Suppressor macrophage treated with lipopolysaccharide for 1 hour (primary cell): ENCODE measurements at places on chromosomes 11 and 22.

DNA sequence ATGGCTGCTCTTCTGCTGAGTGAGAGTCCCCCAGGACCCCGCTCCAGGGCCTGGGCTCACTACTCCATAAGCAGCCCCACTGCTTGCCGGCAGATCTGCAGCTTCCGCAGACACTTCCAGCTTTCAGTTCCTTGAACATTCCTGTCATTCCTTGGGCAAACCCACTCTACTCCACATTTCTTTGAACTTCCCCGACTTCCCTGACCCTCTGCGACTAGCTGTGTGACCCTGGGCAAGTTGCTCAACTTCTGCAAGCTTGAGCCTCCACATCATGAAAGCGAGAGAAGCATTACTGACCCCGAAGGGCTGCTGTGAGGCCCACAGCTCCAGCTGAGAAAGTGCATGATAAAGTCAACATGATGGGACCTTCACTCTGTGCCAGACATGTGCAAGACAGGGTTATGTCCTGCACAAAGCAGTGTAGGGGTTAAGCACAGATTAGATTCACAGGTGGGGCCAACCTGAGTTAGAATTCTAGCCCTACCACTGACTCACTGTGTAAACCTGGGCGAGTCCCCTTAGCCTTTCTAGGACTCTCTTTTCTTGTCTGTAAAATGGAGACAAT, 51.8 kb downstream of the THAP12 start:
- no peak for DNase-seq

DNA sequence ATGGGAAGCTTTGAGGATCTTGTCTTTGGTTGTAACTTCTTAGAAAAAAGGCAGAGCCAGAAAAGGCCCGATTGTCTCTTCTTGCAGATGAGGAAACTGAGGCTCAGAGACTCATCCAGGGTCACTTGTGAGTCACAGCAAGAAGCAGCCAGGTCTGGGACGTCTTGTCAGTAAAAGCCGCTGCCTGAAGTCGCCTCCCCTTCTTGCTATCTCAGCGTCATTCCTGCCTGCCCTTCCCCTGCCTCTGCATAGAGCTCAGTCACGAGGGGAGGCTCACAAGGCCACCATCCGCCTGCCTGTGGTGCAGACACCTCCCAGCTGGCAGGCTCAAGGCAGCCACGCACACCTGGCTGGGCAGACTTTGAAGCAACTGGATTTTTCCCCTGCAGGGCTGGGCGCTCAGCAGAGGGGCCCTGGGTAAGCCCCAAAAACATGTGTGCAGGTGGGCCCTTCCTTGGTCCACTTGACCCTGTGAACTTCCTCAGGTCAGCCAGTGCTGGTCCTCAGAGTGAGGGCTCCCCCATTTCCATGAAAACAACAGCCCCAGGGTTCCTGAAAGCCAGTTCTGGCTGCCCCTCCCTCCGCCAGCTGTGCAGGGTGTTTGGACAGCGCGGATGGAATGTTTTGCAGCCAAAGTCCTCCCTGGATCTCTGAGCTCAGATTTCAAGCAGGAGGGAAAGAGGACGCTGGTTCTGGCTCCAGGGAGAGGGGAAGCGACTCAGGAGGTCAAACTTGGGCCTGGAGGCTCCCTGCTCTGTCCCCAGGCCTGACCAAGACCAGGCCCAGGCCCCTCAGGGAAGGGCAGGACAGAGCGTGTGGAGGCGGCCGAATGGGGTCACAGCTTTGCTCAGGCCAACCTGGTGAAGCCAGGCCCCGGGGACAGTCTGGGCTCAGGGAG, 6.0 kb upstream of the RAB3IL1 start:
- peak; percentile 34 for DNase-seq

DNA sequence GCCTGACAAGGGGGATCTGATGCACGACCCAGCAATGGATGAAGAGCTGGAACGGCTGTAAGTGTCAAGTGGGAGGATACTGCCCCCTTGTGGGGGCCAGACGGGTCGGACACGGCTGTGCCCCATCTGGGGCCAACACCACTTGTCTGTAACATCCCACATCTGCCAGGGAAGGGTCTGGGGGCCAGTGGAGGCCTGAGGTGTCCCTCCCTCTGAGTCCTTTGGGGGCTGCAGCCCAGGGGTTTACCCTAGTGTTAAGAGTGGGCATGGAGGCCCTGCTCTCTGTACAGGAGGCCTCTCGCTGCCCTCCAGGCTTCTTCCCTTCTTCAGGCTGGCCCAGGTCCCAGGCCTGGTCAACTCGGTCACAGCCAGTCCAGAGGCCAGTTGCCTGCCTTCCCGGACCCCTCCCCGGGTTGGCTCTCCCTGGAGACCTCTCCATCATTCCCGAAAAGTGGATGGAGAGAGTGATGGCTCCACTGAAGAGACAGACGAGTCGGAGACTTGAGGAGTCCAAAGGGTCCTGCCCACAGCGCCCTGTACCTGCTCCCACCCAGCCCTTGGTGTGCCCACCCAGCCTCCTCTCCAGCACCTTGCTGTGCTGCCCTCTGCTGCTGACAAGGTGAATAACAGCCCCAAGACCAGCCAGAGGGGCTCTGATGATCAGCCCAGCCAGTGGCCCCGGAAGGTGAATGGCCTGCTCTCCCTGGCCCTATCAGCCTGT, 15.4 kb downstream of the ARFGAP2 start:
- DNase-seq: peak; percentile 82

- peak; percentile 36 for DNase-seq
Measured at GRCh38 chr22:33919391-33920196, 682 bp downstream of the LARGE1 start.

DNA sequence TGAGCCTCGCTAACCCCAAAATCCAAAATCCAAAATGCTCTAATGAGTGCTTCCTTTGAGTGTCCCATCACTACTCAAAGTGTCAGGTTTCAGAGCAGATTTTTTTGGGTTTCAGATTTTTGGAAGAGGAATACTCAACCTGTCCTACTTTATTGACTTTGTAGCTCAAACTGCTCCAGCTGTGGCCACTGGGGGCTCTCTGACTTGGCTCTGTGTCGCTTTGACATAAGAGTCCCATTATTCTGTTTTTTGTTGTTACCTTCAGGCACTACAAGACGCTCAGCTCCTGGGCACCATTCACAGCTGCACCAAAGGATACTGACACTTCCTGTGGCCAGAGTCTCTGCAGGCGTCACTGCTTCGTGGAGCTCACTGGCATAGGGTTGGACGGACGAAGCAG, 41.1 kb downstream of the PHF21B start:
- no peak for DNase-seq

DNA sequence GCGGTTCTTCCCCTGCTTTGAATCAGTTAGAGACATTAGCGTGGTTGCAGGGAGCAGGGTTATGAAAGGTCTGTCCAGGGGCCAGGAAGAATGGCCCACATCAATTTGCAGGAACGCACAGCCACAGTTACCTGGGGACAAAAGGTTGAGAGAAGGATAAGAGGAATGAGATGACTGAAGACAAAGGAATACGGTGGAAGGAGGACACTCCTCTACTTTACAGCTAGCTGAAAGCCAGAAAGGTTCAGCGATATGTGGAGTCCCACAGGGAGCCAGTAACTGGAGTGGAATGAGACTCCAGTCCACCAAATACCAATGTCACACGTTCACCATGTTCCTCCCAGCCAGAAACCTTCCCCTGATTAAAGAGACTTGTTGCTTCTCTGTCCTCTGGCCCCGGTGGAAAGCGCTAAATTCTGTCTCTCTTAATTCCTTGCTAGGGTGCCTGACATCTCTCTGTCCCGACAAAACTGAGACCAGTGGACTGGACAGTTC, 10.7 kb downstream of the XNDC1N start:
- DNase-seq: no peak

- DNase-seq: peak; percentile 98
Measured at GRCh38 chr11:62553839-62554361, 7.3 kb upstream of the AHNAK start.

DNA sequence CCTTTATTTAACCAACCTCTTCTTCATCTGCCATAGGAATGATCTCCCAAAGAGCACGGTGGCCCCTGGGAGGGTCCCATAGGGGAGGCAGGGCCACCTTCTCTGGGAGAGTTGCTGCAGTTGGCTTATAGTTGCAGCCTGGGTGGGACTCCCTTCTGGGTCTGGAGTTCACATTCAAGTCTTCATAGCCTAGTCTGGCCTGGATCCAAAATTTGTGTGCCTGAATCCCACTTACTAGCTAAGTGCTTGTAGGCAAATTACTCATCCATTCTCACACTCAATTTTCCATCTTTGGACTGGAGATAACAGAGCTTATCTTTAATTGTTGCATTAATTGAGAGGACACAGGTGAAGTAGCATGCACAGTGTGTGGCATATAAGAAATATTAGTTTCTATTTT, 163.6 kb downstream of the GRIK4 start:
- DNase-seq: no peak

GRCh38 chr22:37088750-37089408, 20.6 kb downstream of the TMPRSS6 start:
- no peak for DNase-seq

DNA sequence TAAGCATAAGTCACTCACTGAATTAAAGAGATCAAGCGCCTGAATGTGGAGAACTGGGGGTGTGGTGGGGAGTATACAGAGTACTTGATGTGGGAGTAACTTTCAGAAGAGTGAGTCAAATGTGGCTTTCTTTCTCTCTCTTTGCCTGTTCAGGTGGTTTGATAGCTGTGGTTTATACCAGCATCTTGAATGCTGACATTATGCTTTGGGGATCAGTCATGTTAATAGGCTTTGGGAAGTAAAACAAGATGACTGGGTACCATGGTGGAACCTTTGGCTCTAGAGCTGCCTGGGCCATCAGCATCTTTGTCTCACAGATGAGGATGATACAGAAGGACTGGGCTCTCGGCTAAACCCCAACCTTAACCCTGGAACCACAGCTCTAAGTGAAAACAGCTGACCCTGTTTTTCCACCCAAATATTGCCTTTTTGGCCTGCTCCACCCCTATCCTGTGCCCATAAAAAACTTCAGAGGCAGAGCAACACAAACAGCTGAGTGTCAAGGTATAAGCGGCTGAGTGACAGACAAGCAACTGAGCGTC, 58.2 kb upstream of the GNAZ start:
- DNase-seq: no peak

GRCh38 chr11:62726915-62727164, 417 bp downstream of the HNRNPUL2 start:
- no peak for DNase-seq

DNA sequence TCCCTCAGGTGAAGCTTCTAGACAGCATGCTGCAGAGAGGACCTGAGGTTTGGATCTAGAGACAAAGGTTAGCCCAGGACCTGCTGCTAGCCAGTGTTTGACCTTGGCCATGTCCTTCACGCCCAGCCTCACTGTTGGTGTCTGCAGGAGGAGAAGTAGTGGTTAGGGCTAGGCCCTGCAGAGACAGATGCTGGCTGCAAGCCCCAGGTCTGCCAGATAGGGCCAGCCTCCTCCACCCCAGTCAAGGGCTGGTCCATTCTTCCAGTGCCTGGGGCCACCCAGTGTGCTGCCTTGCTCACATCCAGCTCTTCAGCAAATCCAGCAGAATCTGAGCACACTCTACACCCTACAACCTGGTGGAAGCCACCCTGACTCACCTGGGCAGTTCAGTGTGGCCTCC, 21.5 kb upstream of the MIEF1 start:
- no peak for DNase-seq

DNA sequence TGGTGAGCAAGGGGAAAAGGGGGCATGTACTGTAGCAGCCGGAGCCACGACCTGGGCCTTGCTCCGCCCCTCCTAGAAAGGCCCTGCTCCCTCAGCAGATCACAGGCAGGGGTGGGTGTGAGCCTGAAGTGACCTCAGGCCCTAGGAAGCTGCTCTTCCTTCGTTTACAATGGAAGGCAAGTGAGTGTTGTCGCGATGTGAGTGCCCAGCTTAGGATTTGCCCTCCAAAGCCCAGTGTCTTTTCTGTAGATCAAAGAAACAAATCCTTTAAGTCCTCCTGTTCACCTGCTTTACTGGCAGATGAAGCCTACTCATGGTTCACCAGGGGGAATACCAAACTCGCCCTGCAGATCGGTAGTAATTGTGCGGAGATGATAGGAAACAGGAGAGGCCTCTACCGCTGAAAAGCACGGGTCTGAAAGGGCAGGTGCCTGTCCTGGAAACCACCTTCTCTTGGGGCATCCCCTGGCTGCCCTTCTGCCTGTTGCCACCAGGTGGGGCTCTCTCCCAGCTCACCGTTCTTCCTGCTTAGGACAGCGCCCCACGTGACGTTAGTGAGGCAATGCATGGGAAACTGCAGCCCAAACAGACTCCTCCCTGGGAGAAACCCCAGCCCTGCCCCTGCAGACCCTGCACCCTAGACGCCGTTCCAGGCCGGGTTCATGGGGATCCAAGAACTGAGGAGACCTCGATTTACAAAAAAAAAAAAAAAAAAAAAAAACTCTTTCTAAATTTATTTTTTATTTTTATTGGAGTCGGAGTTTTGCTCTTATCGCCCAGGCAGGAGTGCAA, 45.9 kb upstream of the RAB1B start:
- peak; percentile 94 for DNase-seq

DNA sequence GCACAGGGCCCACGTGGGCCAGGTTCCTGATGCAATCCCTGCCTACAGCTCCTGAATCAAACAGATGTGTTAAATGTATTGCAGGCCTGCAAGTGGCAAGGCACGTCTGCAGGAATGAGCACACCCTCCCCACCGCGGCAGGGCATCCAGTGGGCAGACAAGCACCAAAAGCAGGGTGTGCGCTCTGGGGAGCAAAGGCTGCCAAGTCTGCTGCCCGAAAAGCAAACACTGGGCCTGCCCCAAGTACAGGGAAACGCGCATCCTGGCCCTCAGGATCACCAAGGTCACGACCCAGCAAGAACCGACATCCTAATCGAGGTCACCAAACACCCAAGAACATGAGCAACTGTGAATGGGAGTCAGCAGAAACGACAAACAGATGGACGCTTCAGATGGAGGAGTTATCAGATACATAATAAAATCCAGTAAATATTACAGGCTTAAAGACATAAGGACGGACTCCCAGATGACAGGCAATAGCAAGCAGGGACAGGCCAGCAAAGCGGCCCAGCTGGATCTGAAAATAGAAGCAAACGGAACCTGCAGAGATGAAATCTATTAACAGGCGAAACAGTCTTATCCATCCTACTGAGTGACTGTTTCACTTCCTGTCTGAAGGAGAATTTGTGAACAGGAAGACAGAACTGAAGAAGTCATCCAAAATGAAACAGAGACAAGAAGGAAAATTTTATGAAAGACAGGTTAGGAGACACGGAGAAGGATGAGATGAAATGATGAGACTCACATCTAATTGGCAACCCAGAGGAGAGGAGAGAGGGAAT, 26.7 kb downstream of the CARS1 start:
- DNase-seq: peak; percentile 12

DNA sequence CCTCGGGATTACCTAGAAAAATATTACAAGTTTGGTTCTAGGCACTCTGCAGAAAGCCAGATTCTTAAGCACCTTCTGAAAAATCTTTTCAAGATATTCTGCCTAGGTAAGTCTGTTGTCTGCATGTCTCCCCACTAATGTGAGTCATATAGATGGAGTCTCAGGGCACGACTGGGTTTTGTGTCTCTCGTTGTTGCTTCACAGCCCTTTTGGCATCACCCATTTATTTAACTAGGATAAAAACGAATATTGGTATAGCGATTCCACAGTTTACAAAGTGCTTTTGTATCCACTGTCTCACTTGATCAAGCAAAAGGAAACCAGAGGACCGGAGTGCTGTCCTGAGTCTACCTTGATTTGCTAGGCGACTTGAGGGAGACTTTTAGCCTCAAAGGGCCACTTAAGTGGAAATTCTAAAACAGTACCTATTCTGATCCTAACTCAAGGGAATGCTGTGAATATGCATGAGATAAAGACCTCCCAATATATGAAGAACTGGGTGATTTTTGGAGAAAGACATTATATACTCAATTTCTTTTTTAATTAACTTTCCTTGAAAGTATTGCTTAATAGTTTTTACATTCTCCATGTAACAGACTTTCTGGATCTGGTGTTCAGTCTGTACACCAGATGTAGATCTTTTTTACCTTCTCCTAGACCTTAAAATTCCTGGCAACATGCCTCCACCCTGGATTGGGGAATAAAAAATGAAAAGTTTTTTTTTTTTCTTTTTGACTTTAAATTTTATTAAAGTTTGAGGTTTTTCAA, 590 bp downstream of the NNMT start:
- no peak for DNase-seq
